NCI-H748 treated with DMSO at 0.1 percent for 48 hours (cell line): ENCODE measurements at places on chromosomes 16 and 17.

DNA sequence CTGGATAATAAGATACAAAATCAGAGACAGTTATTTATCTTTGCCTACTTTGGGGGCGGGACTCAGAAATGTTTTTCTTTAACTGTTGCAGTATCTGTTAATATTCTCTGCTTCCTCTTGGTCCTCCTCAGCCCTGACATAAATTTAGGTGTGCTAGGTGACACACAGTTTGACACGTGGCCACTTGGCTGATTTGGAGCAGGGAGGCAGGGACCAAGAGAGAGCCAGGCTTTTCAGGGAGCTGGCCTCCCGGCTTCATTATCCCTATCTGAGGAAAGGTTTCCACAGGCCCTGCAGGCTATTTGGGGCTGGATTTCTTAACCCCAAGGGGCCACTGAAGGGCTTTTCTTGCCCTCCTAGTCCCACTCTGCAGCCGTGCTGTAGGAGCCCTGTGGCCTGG is 20.1 kb upstream of the NAT9 start:
- no peak for DNase-seq

DNA sequence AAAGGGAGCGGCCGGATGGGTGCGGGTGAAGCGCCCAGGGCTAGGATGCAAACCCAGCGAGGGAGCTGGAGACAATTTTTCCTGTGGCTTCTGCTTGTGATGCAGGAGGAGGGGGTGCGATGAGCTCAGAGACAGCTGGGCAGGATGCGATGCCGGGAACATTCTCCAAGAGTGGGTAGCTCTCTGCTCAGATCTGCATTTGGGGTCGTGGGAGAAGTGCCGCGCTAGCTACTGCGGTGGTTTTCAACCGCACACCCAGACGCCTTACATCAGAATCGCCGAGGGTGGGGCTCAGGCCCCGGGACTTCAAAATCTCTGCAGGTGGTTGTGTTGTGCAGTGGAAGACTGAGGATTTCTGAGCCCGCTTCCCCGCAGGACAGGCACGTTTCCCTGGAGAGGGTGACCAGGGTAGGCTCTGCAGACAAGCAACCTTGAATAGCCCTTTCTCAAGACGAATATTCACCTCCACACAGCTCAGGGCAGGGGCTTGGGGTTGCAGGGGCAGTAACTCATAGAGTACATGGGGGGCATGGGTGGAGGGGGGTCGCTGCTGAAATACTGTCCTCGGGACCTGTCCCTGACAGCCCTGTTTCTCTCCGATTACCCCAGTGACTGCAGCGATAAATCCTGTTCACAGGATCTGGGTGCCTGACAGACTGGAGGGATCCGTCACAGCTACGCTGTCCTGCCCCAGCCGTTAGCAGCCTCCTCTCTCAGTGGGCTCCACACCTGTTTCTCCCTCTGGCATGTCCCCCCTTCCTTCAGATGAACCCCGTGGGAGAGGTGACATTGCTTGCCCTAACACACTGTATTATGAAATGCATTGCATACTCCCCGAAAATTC is 63.3 kb downstream of the HAPSTR1 start:
- DNase-seq, result no peak

DNA sequence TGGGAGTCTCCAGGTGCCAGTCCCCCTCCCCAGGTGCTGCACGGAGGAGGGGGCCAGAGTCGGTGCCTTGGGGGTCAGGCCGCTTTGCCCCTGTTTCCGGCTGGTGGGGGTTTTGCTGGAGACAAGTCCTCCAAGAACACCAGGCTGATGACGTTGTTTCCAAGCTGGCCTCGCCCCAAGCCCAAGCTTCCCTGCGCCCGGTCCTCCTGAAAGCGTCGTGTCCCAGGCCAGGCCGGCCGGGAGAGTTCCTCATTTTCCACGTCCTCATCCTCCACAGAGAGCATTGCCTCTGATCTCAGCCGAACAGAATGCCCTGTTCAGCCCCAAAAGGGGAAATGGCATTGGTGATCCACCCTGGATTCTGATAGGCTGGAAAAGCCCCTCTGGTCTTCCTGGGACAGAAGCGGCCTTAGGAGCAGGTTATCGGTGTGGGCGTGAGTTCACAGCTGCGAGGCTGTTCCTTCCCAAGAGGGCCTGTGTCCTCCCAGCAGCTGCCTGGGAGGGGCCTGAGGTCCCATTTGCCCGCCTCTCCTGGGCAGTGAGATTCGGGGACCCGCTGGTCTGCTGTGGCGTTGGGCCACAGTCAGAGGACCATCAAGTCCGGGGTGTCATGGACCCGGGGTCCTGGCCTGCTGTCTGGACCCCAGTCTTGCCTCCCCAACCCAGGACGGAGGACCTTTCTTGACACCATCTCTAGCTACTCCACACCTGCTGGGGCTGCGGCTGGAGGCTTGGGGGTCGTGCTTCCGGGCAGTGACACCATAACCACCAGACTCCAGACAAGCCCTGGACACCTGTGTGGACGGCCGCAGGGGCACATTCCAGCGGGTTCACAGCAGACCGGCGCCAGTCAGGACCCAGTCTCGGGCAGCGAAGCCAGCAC is 7.1 kb downstream of the SOX8 start:
- no peak for DNase-seq

DNA sequence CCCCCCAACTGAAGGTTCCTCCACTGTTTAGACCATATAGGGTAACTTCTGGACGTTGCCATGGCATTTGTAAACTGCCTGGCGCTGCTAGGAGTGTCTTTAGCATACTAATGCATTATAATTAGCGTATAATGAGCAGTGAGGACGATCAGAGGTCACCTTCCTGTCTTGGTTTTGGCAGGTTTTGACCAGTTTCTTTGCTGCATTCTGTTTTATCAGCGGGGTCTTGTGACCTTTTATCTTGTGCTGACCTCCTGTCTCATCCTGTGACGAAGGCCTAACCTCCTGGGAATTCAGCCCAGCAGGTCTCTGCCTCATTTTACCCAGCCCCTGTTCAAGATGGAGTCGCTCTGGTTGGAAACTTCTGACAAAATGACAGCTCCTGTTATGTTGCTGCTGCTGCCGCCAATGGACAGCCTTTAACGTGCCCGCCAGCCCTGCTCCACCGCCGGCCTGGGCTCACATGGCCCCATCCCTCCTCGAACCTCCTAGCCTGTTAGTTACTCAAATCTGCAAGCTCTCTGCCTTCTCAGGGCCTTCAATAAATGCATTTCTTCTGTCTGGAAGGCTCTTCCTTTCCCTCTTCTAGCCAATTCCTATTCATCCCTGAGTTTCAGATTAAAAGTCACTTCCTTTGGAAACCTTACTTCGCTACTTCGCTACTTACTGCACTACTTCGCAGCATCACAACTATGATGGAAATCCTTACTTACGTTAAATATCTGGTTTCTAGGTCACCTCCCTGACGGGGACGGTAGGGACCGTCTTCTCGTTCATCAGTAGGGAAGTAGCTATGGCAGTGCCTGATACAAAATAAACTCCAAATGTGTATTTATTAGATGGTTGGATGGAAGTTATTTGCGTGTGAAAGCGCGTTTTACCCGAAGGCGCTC is 640 bp upstream of the NAGLU start:
- DNase-seq, result no peak

DNA sequence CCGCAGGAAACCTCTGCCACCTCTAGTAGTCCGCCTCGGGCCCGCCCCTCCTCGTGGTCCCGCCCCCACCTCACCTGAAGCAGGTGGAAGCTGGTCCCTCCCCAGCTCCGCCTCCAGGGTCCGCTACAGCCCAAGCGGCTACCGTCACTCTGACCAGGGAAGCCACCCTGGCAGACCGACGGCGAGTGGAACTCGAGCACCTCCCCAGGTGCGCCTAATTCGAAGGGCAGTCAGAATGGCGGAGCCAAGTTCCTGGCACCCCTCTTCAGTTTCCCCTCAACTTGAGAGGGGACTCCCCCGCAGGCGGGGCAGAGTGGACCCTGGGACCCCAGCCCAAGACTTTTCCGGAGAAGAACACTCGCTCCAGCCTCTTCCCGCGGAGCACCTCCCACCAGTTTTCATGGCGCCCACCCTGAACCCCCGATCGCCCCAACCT is 507 bp downstream of the FHOD1 start:
- DNase-seq, result peak; percentile 36

- DNase-seq, result no peak
Measured at GRCh38 chr17:17763734-17764133, 73.1 kb downstream of the SREBF1 start.

- peak; percentile 2 for DNase-seq
Measured at GRCh38 chr16:88527186-88527936, 42.8 kb upstream of the ZC3H18 start.
